Activated CD4-positive, alpha-beta memory T cell treated with anti-CD3 and anti-CD28 coated beads for 36 hours (primary cell): ENCODE measurements at places on chromosomes 3 and 15.
A peak's percentile ranks its signal among the peaks of the same experiment; 100 is the strongest.

DNA sequence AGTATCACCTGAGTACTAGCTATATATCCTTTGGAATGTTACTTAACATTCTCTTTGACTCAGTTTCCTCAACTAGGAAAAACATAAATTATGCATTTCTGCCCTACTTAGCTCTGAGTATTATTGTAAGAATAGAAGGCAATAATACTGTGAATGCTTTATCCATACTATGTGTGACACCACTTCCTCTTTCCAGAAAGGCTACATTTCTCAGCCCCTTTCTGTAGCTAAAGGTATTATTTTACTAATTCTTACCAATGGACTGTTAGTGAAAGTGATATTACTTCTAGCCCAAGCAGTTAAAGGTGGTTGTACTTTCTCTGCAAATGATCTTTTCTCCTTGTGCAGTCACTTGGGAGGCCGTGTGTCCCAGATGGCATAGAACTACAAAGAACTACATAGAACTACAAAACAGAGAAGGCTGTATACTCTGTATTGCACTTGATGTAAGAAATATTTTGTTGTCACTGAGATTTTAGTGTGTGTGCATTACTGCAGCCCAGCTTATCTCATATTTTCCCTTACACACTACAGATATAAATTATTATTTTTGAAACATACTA is 35.1 kb downstream of the MYH15 start:
- no peak overlapping the region for H3K27ac ChIP-seq
- no peak overlapping the region for H3K4me3 ChIP-seq
- H3K4me1 ChIP-seq: peaks cover 10% of the 10 kb centered on the region

DNA sequence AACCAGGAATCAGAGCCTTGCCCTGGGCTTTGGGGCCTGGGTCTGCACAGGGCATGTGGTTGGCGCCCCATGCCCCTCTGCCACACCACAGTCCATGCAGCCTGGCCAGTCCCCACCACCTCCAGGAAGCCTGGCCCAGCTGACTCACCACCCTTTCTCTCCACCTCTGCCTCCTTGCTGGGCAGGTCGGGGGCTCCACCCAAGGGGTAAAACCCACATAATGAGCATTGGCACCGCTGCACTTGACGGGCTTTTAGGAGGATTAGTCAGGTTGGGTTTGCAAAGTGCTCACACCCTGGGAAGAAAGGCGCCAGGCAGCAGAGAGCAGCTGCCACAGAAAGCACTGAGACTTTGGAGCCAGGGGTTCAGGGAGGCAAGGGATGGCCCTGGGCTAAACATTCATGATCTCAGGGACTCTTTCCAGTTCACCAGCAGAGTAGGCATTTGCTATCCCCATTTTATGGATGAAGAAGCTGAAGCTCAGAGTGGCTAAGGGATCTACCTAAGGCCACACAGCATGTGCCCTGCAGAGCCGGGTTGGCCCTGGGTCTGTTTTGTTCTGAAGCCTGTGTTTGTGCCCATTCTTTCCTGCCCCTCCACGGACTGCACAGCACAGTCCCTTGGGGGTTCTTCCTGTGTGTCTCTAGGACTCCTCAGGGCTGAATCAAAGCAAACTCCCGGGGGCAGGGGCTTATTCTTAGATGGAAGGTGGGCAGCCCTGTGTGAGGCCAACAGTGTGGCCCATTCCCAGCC is 113.4 kb downstream of the ETFA start:
- no peak overlapping the region for H3K4me3 ChIP-seq
- no peaks in the 10 kb centered on the region for H3K36me3 ChIP-seq
- H3K4me1 ChIP-seq: no peaks in the 10 kb centered on the region
- DNase-seq: peak; percentile 22
- no peak overlapping the region for H3K27ac ChIP-seq
- H3K27me3 ChIP-seq: no peaks in the 10 kb centered on the region

GRCh38 chr3:63450634-63451363 is 172.7 kb downstream of the SYNPR start:
- no peak overlapping the region for H3K27ac ChIP-seq
- no peaks in the 10 kb centered on the region for H3K36me3 ChIP-seq
- no peak overlapping the region for H3K4me3 ChIP-seq
- no peak for DNase-seq
- no peaks in the 10 kb centered on the region for H3K4me1 ChIP-seq

- H3K4me3 ChIP-seq: no peak overlapping the region
- H3K36me3 ChIP-seq: no peaks in the 10 kb centered on the region
- H3K4me1 ChIP-seq: peaks cover 7% of the 10 kb centered on the region
- H3K27me3 ChIP-seq: peaks cover 47% of the 10 kb centered on the region
- H3K27ac ChIP-seq: no peak overlapping the region
Measured at GRCh38 chr15:81097116-81097889, 36.8 kb upstream of the CFAP161 start.

DNA sequence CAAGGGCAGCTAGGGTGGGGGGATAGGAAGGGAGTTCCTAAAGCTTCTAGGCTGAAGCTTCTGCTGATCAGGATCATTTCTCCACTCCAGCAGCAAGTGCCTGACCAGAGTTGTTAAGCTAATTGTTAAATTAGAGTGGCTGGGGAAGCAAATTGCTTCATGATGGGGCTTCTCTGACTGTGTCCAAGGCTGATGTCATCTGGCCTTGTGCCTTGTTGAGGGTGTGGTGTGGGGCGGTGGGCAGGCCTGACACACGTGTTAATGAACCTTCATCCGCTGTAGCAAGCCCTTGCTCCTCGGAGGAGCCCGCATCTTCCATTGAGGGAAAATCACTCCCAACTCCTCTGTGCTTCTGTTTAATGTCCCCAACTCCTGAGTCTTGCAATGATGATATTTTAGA is 84.3 kb upstream of the ROPN1 start:
- H3K27me3 ChIP-seq: peaks cover 6% of the 10 kb centered on the region
- no peak overlapping the region for H3K4me3 ChIP-seq
- H3K36me3 ChIP-seq: no peaks in the 10 kb centered on the region
- no peaks in the 10 kb centered on the region for H3K4me1 ChIP-seq

- H3K36me3 ChIP-seq: no peaks in the 10 kb centered on the region
- no peak overlapping the region for H3K27ac ChIP-seq
- H3K27me3 ChIP-seq: peaks cover 24% of the 10 kb centered on the region
- H3K4me1 ChIP-seq: peaks cover 11% of the 10 kb centered on the region
- DNase-seq: no peak
- H3K4me3 ChIP-seq: no peak overlapping the region
Measured at GRCh38 chr3:186248850-186249249, 113.2 kb downstream of the DGKG start.

DNA sequence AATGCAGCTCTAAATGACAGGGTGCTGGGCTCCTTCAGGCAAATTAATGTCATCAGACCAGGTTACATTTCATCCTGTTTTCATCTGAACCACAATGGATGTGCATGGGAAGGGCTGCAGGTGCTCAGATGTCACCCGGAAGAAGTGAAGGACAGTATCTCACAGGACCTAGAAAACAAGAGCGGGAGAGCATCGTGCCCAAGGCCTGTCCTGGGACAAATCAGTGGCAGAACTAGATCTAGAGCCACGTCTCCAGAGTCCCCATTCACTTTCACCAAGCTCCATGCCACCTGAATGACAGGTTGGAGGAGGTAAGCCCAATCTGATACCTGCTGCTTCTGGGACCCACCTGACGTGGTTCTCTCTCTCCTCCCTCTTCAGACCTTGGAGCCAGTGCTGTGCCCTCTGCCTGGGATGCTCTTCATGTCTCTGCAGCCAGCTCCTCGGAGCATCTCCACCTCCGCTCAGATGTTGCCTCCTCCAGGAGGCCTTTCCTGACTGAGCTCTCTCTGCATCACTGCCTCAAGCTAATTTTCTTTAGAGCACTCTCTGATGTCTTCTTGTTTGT is 77.3 kb downstream of the CPN2 start:
- no peak overlapping the region for H3K4me3 ChIP-seq
- peaks cover 4% of the 10 kb centered on the region for H3K4me1 ChIP-seq
- peaks cover 2% of the 10 kb centered on the region for H3K27me3 ChIP-seq
